ENCODE measurements at places on chromosomes 3 and 15.

GRCh38 chr15:85761635-85762034 lies 33.1 kb downstream of the KLHL25 start:
- no peak for DNase-seq

- no peak for DNase-seq
These were observed 61.6 kb downstream of the STAG1 start for GRCh38 chr3:136690599-136690998.

DNA sequence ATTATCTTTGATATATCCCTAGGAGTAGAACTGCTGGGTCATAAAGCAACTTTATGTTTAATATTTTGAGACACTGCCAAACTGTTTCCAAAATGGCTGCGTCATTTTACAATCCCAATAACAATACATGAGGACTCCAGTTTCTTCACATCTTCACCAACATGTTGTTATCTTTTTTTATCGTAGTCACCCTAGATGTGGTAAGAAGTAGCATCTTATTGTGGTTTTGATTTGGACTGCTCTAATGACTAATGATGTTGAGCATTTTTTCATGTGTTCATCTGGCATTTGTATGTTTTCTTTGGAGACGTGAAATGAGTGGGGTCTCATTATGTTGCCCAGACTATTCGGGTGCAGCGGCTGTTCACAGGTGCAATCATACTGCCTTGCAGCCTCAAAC lies 83.8 kb downstream of the MAP4 start:
- DNase-seq: no peak

GRCh38 chr15:67383899-67384298 lies 129.3 kb downstream of the IQCH start:
- no peak for DNase-seq

Measured in dermis microvascular lymphatic vessel endothelial cell (primary cell).